ENCODE measurements at places on chromosomes 2 and 18. TPM values are rescaled to one million over a fixed set of nuclear protein-coding genes. Genes with fewer than 3 reads are reported as not detected.

DNA sequence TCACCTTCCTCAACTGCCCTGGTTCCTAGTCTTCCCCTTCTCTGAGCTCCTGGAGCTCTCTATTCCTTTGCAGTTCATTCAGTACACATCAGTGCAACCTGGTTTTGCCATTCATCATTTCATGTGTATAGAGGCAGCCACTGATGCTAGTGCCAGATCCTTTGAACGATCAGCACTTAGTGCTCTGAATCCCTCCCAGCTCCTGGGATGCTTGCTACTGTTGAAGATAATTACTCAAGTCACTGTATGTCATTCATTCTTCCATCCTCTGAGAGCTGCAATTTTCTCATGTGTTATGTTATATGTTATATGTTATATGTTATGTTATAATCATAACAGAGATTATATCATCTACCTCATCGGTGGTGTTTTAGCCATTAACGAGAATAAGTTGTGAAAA is 98.5 kb upstream of the UXS1 start:
- DNase-seq: no peak

DNA sequence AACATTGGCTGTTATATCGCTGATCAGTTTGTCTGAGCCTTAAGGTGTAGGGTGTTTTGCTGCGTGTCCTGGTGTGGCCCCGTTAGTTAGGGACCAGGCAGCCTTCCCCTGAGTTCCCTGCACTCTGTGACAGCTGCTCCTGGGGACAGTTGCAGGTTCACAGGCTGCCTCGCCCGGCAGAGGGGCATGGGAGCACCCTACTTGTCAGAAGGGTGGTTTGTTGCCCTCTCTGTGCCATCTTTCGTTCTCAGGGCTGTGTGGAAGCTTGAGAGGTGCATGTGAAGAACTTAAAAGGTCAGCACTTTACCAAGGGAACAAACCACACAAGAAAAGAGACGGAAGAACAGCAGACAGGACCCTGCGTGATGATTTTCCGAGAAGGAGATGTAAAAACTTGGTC is 159.6 kb downstream of the LDLRAD4 start:
- no peak for DNase-seq

- no peak for DNase-seq
Observed at GRCh38 chr2:239724851-239725550, 300.1 kb downstream of the NDUFA10 start.

DNA sequence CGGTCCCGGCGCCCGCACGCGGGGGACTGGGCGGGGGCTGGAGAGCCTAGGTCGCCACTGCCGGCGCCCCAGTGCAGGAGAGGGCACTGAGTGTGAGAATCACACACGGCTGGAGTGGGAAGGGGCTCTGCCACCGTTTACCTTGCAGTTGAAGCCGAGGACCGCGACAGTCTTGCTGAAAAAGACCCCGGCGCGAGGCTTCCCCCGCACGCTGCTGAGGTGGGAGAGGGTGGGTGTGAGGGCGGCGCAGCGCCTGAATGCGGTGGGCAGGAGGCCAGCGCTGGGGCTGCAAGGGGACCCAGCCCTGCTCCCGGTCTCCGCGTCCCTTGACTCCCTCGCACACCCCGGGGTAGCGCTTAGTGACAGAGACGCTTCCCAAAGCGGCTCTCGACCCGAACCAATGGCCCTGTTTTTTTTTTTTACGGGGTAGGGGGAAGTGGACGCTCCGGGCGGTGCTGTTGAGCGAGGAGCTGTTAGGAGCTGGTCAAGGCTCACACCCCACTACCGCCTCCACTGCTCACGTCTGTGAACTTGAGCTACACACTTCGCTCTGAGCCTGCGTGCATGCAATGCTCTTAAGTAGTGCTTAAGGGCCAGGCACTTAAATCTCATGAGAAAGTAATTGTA is 794 bp downstream of the NOTO start:
- no peak for DNase-seq

DNA sequence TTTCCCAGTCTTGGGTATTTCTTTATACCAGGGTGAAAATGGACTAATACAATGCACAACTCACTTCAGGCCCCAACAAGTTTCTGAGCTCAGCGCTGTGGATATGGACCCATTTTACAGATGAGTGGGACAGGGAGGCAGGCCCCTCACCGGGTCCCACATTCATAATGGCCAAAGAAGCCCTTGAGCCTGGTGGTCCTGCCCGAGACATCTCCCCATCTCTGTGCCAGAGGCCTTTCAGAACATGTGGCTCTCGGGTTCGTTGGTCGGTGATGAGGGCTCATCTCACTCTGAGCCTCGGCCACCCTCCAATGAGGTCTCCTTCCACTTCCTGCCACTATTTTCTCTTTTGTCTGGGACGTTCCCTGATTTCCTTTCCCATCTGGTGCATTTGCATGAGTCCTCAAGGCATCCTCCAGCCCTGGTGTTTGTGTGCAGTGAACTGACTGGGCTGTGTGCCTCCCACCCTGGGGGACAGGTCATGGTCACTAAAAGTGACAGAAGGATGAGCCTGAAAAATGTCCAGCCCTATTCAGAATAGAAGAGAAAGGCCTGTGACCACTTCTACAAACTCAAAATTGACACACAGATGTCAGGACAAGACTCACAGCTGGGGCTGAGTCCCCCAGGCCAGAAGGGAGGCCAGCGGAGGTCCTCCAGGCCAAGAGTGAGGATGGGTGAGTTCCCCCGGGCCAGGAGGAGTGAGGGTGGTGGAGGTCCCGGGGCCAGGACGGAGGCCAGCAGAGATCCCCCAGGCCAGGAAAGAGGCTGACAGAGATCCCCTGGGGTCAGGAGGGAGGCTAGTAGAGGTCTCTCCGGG is 134.5 kb downstream of the PTGR3 start:
- no peak for DNase-seq

DNA sequence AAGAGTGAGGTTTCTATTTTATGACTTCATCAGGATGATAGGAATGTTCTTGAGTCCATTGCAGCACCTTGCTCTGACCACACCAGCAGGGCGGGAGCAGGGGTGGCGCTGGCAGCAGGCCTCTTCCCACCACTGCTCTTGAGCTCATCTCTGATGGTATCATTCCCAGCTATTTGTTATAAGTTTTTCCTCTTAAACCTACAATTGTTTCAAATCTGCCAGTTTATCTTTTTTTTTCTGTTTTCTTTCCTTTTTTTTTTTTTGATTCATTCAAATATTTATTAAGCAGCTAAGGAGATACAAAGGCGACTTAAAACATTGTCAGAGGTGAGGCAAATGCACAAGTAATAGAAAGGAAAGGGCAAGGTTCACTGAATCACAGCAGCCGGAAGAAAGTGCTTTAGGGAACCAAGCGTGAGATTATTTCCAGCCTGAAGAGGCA is 28.7 kb downstream of the NIFK start:
- no peak for DNase-seq

DNA sequence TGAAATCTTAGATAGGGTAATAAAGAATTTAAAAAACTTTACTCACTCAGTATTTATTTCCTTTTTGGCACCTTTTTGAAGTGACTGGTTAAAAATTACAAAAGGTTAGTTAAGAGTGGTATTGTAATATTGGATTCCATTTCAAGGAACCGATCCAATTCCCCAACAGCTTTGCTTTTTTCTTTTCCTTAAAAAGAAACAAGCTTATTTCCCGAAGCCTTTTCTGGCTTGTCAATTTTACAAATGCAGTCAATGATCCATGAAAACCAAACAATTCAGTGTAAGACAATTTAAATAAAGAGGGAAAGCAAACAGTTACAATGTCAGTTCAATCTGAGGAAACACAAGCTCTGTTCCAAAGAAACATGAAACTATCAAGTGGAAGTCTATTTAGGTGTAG is 200.2 kb downstream of the RIT2 start:
- no peak for DNase-seq

GRCh38 chr18:39770399-39770798 is 2184.6 kb upstream of the PIK3C3 start:
- DNase-seq: no peak

TEKT4 gene
- total RNA-seq: under 0.01 TPM

EML6 gene
- 5.3 TPM for total RNA-seq

CRACDL gene
- total RNA-seq: 2.0 TPM

TCF23 gene
- total RNA-seq: not detected

GPR75 gene
- 18.3 TPM for total RNA-seq

WDPCP gene
- total RNA-seq: 43.2 TPM
